ENCODE measurements at places on chromosomes 2 and 18.

GRCh38 chr2:16202266-16203020 lies 262.1 kb downstream of the MYCN start:
- no peak for DNase-seq

DNA sequence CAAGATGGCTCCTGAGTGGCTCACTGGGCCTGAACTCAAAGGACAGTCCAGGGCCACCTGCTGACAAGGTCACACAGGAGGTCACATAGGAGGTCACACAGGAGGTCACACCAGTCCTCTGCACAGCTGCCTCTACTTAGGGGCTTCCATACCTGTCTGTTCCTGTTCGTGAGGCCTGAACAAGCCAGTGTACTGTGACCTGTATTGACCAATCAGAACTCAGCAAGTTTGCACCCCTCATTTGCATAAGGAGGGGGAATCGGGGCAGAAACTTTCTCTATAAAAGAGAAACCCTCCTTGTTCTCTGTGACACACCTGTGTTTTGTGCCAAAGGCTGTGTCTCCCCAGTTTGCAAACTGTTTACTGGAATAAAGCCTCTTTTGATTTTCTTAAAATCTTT lies 478.9 kb downstream of the EIPR1 start:
- DNase-seq: no peak

- DNase-seq: no peak
These were observed 265.7 kb upstream of the NT5C1B start for GRCh38 chr2:18855027-18855426.

DNA sequence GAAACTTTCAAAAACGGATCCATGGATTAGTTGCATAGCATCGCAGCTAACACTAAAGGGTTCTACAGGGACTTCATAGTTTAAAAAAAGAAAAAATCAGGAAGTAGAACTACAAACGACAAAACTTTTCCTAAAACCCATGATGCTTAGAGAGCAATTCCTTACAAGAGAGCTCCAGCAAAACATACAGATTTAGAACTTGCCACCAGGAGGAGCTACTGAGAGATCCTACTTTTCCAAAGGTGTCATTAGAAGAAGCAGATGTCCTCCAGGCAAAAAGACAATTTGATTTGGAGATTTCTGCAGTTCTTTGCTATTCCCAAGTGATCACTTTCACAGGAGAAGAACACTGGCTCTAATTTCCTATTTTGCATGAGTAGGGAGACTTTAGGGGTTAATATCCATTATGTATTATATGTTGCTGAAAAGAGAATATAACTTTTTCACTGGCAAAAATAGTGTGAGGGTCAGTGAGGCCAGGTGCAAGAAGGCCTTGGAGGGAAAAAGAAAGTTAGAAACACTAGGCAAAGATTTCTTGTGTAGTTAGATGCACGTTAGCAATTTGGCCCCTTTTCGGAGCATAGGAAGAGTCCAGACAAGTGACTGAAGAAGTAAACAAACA lies 436.2 kb downstream of the SUCLG1 start:
- no peak for DNase-seq
